A172 (cell line): ENCODE measurements at places on chromosomes 4 and X. TPM values are rescaled to one million over a fixed set of nuclear protein-coding genes. Genes with fewer than 3 reads are reported as not detected.

The SPANXN2 gene
- not detected in 2 replicates for total RNA-seq

The ADAM29 gene
- total RNA-seq, result not detected in 2 replicates

DNA sequence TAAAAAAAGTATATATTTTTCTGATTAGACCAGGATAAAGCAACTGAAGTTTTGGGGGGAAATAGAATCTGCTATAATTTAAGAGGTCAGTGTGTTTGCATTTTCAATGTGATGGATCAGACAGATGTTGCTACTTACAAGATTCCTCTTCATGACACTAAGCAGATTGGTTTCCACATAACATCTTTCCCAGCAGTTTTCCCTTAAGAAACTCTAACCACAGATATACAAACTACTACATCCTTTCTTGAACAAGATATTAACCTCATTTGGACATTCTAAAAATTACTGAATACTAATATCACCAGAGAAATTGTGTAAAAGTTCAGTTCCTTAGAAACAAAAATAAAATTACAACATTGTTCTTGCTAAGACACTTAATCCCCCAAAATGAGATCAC is 106.7 kb upstream of the GUCY1A1 start:
- no peak for DNase-seq

The ADH1B gene
- not detected in 2 replicates for total RNA-seq

DNA sequence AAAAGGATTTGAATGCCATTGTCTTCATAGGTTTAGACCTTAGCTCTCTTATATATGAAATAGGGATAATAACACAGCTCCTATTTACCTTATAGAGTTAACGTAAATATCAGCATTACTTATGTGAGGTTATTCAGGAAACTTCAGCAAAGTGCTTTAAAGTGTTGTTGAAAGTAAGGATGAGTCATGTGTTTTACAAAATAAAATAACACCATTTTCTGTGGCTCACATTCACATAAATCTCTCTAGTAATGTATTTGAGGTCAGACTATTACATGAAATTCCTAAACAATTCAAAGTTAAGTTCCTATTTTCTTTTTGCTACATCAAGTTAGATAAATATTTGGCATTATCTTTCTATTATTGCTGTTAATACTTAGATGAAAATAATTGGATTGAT is 2.9 kb downstream of the GNRHR start:
- peak; percentile 2 for DNase-seq

DNA sequence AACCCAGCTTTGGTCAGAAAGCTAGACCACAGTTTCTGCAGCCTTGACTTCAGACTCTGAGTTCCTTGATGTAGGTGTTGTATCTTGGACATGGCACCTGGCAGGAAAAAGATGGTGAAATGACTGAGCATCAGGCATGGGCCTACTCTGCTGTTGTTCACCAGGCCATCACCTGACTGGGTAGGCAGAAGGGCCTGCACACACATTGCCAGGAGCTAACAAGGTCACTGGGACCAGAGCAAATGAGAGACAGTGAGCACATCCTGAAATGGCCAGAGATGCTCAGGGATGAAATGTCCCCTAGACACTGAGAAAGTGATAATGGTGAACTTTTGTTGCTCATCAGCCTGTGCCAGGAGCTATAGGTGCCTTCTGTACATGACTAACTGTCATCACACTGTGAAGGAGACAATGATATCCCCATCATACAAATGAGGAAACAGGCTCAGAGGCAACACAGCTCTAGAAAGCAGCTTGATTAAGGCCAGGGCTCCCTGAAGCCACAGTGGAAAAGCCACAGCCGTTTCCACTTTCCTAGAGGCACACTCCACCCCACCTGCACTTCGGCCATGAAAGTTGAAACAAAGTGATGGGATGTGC is 128.3 kb downstream of the TSPAN5 start:
- no peak for DNase-seq

DNA sequence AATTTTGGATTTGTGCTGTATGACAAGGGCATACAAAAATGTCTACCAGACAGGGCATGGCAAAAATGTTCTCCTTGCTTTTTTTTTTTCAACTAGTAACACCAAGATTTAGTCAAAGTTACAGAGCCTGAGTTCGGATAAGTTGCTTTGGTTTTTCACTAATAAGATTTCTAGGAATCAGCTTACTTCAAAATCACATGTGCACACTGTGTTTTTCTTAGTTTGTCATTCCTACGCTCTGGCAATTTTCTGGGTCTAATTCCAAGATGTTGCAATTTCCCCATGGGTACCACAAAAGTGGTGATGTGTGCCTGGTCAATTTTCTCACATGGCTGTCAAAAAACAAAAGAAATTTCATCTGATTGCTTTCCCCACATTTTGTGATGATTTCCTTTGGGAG is 6.3 kb downstream of the C1QTNF7 start:
- DNase-seq, result no peak

DNA sequence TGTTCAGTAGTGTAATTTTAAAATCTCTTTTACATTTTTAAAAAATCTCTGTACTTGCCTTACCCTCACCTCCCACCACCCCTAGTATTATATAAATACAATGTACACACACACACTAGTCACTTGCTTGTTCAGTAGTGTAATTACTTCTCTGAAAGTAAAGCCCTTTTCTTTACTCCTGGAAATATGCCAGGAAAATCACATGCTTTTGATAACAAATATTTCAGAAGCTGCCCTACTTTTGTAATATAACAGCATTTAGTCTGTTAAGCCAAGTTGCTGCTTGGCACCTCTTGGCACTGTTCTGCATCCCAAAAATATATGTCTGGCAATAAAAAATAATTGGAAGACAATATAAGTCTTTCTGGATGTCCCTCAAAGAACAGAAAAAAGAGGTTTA is 172.8 kb upstream of the APOOL start:
- DNase-seq, result no peak

GRCh38 chr4:153119626-153120025 is 84.6 kb upstream of the TRIM2 start:
- DNase-seq, result no peak

DNA sequence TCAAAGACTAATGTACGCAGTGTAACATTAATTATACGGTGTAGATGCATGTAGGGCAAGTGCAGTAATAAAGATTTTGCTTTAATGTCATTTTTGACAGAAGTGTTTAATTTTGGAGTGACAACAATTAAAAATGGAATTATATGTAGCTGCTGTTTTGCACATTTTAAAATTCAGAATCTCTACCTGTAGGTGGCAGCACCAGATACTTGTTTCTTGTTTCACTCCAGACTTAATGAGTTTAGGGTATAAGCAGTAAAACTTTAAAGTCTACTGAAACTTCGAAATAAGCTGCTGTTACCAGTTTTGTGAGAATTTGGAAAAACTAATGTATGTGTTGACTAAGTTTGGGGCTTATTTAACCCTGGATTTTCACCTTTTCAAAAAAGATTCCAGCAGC is 144.9 kb downstream of the POLA1 start:
- DNase-seq, result peak; percentile 38

GRCh38 chr4:167190379-167190778 is 43.9 kb downstream of the SPOCK3 start:
- DNase-seq, result no peak

DNA sequence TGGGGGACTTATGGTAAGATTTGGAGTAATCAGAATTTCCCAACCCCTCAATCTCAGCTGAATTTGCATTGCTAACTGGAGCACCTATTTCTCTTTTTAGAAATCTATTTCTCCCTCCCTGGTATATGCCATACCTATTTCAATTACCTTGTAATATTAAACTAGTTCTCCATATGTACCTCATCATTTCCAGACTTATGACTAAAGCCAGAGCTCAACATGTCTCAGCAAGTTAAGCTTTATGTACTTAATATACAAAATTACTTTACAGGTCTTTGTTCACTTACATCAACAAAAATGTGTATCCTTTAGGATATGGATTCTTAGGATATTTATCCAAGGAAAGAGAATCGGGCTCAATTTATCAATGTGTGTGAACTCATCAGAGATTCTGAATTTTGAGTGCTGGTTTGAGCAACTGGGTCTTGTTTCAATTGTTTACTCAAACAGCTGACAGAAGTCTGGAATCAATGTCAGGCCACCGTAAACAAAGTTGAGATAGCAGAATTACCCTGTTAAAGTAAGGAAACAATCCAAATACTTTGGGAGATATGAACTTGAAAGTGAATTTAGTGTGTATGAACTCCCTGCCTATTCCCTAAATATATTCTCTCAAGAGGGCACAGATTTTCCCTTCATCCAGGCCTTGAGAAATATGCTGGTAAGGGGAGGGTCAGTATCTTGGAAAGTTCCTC is 199.6 kb downstream of the VEGFC start:
- DNase-seq, result no peak

The MID2 gene
- total RNA-seq, result 5.7 and 6.7 TPM in 2 replicates

GRCh38 chr4:174204164-174204831 is 79.2 kb downstream of the FBXO8 start:
- no peak for DNase-seq

GRCh38 chrX:107775000-107775733 is 420 bp downstream of the TSC22D3 start:
- DNase-seq, result no peak

DNA sequence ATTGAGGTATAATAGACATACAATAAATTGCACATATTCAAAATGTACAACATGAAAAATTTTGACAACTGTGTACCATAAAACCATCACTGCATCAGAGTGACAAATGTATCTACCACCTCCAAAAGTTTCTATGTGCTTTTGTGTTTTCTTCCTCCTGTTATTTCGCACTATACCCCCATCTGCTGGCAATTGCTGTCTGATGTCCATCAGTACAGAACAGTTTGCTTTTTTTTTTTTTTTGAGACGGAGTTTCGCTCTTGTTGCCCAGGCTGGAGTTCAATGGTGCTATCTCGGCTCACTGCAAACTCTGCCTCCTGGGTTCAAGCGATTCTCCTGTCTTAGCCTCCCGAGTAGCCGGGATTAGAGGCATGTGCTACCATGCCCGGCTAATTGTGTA is 154.3 kb upstream of the GIMD1 start:
- DNase-seq, result peak; percentile 4
